Endothelial cell (in vitro differentiated cells): ENCODE measurements at places on chromosomes 5 and 9. TPM values are rescaled to one million over a fixed set of nuclear protein-coding genes. Genes with fewer than 3 reads are reported as not detected.

PCDHGC4 gene
- total RNA-seq, result 3.5 TPM

LCN1 gene
- total RNA-seq, result not detected

CARTPT gene
- total RNA-seq, result 148 TPM

KIAA0825 gene
- 2.0 TPM for total RNA-seq

FGF10 gene
- total RNA-seq, result 0.15 TPM

ZNG1A gene
- 46.7 TPM for total RNA-seq

ENG gene
- total RNA-seq, result 113 TPM

- no peak overlapping the region for H3K4me3 ChIP-seq
- peaks cover 6% of the 10 kb centered on the region for H3K27me3 ChIP-seq
- DNase-seq, result no peak
Measured at GRCh38 chr9:109506097-109506712, 8.1 kb upstream of the PTPN3 start.

DNA sequence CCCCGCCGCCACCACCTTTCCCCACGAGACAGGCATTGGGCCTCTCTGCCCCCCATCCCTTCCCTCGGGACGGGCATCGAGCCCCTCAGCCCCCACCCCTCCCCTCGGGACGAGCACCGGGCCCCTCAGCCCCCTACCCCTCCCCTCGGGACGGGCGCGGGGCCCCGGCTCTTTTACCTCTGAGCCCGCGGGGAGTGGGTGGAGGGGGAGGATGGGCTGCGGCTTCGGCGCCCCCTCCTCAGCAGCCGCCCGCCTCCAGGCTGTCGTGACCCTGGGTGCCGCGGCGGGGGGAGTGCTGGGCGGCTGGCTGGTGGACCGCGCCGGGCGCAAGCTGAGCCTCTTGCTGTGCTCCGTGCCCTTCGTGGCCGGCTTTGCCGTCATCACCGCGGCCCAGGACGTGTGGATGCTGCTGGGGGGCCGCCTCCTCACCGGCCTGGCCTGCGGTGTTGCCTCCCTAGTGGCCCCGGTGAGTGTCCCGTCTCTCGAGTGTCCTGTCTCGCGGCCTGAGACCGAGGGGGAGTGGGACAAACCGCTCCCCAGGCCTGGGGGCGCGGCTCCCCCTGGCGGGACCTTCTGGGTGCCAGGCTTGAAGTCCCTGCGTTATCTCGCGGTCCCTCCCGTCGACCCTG, 791 bp downstream of the SLC2A8 start:
- peaks cover 6% of the 10 kb centered on the region for H3K27me3 ChIP-seq
- H3K27ac ChIP-seq, result no peak overlapping the region
- peak; percentile 41 for DNase-seq
- H3K4me1 ChIP-seq, result peaks cover 3% of the 10 kb centered on the region
- no peaks in the 10 kb centered on the region for H3K36me3 ChIP-seq

DNA sequence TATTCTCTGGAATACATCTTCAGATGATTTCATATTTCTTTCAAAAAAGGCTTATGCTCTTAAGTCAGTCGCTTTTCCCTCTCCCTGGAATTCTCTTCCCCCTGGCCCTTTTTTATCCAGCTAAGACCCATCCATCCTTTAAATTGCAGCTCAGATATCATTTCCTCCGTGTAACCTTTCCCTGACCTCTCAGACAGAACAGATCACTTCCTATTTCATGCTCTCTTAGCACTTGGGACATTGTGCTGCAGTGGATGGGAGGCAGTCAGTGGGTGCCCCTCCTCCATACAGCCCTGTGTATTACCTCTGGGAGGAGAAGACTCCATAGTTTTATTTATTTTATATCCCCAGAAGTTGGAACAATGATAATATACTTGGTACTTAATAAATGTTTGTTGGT, 423.4 kb downstream of the ISL1 start:
- H3K36me3 ChIP-seq, result no peaks in the 10 kb centered on the region
- H3K27ac ChIP-seq, result no peak overlapping the region
- H3K4me3 ChIP-seq, result no peak overlapping the region
- no peak for DNase-seq

DNA sequence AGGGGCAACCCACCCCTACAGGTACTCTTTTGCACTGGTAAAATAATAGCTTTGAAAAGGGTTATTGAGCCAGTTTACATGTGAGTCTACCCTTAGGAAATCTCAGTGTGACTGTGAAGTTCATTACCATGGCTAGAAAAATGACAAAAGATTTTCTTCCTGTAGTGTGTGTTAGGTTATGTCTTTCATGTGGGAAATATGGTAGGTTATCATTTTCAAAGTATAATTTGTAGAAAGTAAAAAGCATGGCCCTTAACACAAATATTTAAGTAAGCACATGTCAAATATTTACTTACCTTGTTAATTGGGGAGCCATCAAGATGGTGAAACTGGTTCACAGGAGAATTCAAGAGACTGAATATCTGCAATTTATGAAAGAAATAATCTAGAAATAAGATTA, 37.3 kb upstream of the PLPP1 start:
- H3K4me3 ChIP-seq, result no peak overlapping the region
- H3K36me3 ChIP-seq, result no peaks in the 10 kb centered on the region
- H3K27ac ChIP-seq, result no peak overlapping the region
- peaks cover 2% of the 10 kb centered on the region for H3K27me3 ChIP-seq

- peaks cover 3% of the 10 kb centered on the region for H3K27me3 ChIP-seq
- DNase-seq, result no peak
- no peak overlapping the region for H3K4me3 ChIP-seq
- H3K27ac ChIP-seq, result no peak overlapping the region
Measured at GRCh38 chr9:27784847-27785713, 211.8 kb upstream of the C9orf72 start.

DNA sequence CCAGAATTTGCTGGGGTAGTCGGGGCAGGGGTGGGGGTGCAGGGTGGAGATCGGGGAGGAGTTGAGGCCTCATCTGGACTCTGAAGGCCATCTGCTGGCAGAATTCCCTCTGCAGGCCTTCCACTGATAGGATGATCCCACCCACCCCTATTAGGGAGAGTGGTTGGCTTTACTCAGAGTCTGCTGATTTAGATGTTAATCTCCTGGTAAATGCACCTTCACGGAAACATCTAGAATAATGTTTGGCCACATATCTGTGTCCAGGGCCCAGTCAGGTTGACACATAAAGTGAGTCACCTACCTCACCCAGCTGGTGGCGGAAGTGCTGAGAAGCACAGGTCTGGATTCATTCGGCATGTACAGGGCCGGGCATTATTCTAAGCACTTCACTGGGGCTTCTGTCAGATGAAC, 50.0 kb downstream of the DAPK1 start:
- H3K4me1 ChIP-seq, result no peaks in the 10 kb centered on the region
- no peak overlapping the region for H3K4me3 ChIP-seq
- no peaks in the 10 kb centered on the region for H3K36me3 ChIP-seq
- no peak overlapping the region for H3K27ac ChIP-seq
- DNase-seq, result no peak

DNA sequence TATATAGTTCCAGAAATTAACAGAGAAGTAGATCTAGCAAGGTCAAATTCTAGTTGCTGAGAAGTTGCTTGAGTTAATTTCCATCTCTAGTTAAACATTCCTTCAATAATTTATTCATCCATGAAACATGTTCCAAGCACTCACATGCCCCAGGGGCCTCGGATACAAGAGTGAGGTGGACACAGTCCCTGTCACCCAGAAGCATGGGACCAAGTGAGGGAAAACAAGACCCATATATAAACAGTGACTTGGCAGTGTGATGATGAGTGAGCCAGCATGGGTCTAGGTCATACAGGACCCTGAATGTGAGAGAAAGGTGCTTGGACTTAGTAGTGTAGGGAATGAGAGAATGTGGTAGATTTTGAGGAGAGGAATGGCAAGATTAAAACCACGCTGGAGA, 216.9 kb downstream of the TTLL11 start:
- H3K4me3 ChIP-seq, result no peak overlapping the region
- no peaks in the 10 kb centered on the region for H3K36me3 ChIP-seq
- peaks cover 2% of the 10 kb centered on the region for H3K27me3 ChIP-seq
- H3K27ac ChIP-seq, result no peak overlapping the region
- no peak for DNase-seq

- peak; percentile 15 for DNase-seq
- peaks cover 1% of the 10 kb centered on the region for H3K27me3 ChIP-seq
- no peaks in the 10 kb centered on the region for H3K4me1 ChIP-seq
- no peaks in the 10 kb centered on the region for H3K36me3 ChIP-seq
Measured at GRCh38 chr5:124263680-124264491, 482.6 kb downstream of the ZNF608 start.

DNA sequence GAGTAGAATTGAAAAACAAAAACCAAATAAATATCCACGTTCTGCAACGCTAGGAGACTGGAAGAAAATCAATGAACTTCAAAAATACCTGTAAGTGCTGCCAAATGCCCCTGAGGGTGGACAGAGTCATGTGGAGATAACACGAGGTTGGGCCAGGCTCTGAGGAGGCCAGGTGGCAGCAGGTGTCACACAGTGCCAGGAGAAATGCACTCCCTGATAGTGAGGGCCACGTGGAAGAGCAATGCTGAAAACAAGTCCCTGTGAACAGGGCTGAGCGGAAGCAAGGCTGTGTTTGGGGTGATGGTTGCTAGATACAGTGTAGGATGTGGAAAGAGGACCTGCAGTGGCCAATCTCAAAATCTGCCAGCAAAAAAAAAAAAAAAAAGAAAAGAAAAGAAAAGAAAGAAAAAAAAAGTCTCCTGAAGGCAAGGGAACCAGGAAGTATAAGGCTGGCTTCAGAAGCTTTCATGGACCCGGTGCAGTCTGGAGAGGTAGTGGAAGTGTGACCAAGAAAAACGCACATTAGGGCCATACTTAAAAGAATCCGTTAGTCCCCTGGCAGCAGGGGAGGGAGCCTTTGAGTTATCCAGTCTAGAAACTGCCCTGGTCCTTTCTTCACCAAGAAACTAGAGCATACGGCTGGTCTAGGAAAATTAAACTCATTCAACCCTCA, 16.8 kb downstream of the C1QTNF3 start:
- peaks cover 3% of the 10 kb centered on the region for H3K27me3 ChIP-seq
- H3K4me3 ChIP-seq, result no peak overlapping the region
- no peak overlapping the region for H3K27ac ChIP-seq
- no peaks in the 10 kb centered on the region for H3K36me3 ChIP-seq
